ENCODE measurements at places on chromosomes 1 and 21.

DNA sequence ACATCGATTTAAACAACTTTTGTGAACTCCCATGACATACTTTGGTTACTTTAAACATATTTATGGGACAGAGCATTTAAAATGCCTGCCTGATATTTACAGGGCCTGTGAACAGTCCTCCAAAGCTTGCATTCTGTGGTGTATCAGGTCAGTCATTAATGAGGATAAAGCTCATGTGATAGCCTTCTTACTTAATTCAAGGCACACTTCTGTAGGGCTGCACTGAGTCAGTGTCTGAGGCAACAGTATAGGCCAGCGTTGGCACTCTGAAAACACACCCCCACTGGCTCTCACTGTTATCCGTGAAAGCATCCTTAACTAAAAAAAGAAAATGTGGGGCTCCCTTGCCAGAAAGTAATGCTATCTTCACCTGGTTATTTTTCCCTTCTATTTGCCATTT, 200.0 kb downstream of the NFIA start:
- DNase-seq, result no peak

DNA sequence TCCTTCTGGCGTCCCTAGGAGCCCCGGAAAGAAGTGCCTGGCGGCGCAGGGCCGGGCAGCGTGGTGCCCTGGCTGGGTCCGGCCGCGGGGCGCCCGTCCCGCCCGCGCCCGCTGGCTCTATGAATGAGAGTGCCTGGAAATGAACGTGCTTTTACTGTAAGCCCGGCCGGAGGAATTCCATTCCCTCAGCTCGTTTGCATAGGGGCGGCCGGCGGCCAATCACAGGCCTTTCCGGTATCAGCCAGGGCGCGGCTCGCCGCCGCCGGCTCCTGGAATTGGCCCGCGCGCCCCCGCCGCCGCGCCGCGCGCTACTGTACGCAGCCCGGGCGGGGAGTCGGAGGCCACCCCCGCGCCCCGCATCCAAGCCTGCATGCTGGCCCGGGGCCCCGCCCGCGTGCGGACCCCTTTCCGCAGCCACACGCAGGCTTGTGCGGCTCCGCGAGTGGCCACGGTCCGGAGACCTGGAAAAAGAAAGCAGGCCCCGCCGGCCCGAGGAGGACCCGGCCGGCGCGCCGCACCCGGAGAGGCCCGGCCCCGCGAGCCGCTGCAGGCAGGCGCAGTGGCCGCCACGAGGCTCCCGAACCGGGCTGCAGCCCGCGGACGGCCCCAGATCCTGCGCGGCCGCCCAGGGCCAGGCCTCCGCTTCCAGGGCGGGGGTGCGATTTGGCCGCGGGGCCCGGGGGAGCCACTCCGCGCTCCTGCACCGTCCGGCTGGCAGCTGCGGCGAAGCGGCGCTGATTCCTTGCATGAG, 160.4 kb downstream of the RUNX1 start:
- DNase-seq, result peak; percentile 23

GRCh38 chr1:245528258-245528635, 373.5 kb downstream of the KIF26B start:
- no peak for DNase-seq

DNA sequence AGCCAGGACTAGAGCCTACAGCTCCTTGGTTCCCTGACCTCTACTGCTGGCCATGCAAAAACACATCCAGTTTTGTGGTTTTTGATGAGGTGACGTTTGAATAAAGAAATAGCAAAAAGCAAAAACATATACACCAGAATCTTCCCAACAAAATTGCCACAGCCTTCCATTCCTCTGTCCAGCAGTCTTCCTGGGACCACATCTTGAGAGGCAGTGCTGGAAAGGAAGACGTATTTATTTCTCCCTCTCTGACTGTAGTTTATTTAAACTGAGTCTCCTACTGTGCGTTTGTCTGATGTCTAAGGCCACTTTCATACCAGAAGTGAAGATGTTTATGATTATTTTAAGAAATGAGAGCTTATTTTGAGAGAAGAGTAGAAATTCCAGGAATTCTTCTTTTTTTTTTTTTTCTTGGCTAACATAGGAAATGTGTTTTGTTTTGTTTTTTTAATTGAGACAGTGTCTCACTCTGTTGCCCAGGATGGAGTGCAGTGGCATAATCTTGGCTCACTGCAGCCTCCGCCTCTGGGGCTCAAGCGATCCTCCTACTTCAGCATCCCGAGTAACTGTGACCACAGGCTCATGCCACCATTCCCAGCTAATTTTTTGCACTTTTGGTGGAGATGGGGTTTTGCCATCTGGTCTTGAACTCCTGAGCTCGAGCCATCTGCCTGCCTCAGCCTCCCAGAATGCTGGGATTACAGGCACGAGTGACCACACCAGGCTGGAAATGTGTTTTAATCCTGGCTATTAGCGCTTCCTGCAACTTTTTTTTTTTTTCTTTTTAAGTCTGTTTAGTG, 118.5 kb downstream of the ITSN1 start:
- DNase-seq, result no peak
